Kidney tubule cell (primary cell): ENCODE measurements at places on chromosomes 13 and 19.

GRCh38 chr19:40805258-40805868, 6.4 kb downstream of the EGLN2 start:
- DNase-seq, result no peak

DNA sequence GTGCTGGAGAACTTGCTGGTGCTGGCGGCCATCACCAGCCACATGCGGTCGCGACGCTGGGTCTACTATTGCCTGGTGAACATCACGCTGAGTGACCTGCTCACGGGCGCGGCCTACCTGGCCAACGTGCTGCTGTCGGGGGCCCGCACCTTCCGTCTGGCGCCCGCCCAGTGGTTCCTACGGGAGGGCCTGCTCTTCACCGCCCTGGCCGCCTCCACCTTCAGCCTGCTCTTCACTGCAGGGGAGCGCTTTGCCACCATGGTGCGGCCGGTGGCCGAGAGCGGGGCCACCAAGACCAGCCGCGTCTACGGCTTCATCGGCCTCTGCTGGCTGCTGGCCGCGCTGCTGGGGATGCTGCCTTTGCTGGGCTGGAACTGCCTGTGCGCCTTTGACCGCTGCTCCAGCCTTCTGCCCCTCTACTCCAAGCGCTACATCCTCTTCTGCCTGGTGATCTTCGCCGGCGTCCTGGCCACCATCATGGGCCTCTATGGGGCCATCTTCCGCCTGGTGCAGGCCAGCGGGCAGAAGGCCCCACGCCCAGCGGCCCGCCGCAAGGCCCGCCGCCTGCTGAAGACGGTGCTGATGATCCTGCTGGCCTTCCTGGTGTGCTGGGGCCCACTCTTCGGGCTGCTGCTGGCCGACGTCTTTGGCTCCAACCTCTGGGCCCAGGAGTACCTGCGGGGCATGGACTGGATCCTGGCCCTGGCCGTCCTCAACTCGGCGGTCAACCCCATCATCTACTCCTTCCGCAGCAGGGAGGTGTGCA, 587 bp downstream of the S1PR4 start:
- no peak for DNase-seq

GRCh38 chr13:108227651-108228272, 9.6 kb downstream of the ABHD13 start:
- DNase-seq, result peak; percentile 39

GRCh38 chr13:71118779-71119364, 748.1 kb downstream of the DACH1 start:
- DNase-seq, result no peak

DNA sequence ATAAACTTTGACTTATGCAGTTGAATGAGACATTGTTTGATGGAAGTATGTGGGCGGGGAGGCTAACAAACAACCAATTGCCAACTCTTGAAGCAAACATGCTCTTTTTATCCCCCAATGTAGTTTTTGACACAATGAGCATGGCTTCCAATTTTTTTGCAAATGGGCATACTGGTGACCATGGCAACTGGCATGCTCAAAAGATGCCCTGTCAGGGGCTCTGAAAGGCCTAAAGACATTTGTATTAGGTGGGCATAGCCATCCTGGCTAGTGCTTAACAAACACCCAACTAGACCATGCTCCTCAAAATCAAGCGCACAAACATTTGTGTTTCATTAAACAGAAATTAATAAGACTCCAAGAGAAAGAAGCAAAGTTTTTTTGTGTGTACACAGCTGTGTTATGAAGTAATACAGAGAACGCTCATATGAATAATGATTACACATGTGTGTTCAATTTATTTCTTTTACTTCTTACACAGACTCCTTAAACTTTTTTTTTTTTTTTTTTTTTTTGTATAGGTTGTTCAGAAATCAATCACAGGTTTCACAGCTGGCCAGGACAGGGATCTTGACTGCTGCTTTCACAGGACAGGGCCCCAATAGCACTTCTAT, 95.6 kb downstream of the DLEU7 start:
- DNase-seq, result no peak

GRCh38 chr19:42032431-42032830, 37.6 kb downstream of the GRIK5 start:
- peak; percentile 90 for DNase-seq

GRCh38 chr13:98397221-98397620, 179.7 kb downstream of the STK24 start:
- DNase-seq, result no peak

DNA sequence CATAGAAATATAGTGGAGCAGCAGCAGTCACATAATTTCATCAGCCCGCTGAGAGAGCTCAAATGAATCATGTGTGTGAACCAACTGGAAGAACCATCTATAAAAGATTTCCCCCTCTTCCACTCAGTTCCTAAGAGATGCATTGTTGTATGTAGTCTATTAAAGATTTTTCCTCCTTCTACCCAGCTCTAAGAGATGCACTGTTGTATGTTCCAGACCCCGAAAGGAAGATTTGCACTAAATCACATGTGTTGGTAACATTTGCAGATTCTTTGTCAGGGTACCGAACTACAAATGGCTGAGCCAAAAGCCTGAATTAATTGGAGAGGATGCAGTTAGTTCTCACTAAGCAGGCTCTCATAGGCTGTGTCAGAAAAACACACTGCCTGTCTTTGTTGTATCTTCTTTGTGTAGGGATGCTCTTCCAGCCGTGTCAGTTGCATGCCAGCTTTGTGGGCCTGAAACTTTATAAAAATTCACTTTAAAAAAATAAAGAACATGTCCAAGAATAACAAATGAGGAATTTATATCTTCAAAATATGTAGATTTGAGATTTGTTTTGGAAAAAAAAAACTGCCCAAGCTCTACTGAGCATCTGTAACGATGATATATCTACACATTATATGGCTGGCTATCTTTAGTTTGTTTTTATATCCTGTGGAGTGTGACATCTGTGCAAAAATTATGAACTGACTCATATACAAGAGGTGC, 223.1 kb downstream of the MZT1 start:
- peak; percentile 73 for DNase-seq

DNA sequence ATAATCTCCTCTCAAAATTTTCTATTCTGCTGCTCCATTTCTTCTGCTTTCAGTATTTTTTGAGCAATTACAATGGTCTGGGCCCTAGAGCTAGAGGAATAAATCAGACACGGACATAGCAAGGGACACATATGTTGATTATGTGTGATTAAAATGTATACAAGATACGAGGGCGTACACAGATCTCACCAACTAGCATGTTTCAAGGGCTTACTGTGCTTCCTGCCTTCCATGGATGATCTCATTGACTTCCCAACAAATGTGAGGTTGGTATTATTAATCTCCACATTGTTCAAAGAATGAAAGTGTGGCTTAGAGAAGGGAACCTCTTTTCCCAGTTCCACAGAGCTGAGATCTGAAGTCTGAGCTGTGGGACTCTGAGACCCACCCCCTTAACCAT, 9.1 kb downstream of the PLD3 start:
- DNase-seq, result no peak

DNA sequence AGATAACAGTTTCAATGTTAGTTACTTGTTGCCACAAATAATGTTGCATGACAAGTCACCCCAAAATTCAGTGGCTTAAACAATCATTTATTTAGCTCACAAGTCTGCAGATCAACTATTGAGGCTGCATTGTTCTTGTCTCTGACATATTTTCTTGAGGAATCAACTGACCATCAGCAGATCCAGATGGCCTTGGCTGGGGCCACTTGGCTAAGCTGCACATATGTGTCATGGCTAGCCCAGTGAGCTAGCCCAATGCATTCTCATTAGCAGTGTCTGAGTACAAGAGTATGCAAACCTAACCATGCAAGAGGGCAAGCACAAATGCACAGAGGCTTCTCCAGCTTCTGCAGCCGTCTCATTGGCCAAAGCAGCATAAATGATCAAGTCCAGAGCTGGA, 180.4 kb downstream of the DNAJC15 start:
- no peak for DNase-seq

DNA sequence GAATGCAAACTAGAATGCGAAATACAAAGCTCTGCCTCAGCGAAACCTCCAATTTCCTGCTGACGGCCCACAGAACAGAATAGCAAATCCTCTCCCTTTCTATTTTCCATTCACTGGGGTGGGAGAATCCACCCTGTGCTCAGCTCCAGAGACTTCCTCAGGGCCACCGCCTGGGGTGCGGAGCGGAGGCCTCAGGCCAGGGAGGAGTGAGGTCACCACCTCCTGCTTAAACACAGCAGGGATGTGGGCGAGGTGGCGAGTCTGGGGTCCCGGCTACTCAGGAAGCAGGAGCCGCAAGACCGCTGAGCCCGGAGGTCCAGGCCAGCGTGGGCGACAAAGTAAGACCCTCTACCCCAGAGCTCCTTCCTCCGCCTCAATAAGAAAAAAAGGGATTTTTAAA, 666 bp upstream of the ZNF320 start:
- peak; percentile 11 for DNase-seq

DNA sequence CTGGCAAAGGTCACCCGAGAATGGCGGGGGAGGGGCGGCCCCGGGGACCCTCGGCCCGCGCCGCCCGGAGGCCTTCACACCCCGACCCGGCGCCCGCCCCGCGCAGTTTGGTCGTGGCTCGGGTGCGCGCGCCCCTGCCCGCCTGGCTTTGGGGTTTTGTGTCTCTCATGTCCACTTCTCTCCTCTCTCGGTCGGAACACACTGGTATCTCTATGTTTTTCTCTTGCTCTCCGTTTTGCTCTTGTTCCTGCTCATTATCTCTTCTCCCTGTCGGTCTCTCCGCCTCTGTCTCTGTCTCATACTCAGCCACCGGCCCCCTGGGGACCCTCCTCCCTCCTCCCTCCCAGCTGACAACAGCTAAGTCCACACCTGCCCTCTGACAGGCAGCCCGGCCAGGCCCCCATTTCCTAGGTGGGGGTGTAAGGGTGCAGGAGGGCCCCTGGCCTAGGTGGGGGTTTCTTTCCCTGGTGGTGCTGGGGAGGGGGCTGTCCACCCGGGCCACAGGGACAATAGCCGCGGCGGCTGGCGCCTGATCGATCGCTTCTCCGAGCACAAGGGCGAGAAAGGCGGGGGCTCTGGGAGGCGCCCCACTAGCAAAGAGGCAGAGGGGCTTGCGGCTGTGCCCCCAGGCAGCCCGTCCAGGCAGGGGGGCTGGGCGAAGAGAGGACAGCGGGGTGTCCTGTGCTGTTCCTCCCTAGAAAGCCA, 2.3 kb downstream of the ONECUT3 start:
- DNase-seq, result no peak

DNA sequence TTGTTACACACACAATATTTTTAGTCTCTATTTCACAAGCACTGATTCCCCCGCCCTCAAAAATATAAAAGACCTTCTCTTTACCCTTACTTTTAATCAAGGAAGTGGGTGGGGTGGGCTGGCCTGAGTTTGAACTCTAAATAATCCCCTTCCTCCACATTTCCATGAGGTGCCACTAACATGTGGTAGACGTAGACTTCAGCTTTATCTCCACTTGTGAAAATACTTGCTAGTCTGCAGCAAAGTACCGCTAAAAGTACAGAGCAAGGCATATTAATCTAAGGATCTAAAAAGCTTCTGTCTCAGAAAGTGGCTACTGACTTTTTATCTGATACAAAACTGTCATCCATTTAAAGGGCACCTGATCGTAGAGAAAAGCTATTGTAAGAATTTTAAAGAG, 739.6 kb upstream of the SLC10A2 start:
- DNase-seq, result no peak

DNA sequence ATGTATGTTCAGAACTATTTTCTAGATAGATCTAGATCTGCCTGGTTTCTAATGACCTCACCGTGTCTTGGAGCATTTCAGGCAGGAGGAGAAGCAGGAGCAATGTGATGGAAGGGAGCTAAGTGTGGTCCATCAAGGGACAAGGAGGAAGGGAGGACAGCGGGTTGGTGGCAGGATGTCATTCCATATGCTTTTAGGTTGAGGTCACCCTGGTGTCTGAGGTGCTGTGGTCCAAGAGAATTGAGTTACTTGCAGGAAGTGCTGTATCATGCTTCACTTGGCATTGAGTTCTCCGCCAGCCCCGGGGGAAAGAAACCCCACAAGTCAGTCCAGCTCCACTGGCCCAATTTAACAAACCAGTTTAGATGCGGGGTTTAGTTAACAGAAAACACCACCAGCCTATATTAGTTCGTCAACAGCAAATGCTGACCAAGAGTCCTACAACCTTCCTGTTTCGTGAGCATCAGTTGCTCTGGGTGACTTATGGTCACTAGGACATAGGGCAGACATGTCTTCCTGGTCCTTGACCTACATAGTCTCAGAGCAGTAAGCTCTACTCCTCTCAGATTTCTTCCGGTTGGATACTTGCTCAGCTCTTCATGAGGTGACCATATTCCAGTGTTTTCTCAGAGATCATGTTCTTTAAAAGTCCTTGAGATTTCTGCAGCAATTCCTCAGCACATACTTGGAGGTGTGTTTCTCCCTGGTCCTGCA, 79.4 kb downstream of the MBNL2 start:
- no peak for DNase-seq

- peak; percentile 86 for DNase-seq
Measured at GRCh38 chr19:41872775-41873647, 4.1 kb upstream of the CD79A start.

- no peak for DNase-seq
Measured at GRCh38 chr13:97364031-97364430, 69.9 kb upstream of the RAP2A start.

DNA sequence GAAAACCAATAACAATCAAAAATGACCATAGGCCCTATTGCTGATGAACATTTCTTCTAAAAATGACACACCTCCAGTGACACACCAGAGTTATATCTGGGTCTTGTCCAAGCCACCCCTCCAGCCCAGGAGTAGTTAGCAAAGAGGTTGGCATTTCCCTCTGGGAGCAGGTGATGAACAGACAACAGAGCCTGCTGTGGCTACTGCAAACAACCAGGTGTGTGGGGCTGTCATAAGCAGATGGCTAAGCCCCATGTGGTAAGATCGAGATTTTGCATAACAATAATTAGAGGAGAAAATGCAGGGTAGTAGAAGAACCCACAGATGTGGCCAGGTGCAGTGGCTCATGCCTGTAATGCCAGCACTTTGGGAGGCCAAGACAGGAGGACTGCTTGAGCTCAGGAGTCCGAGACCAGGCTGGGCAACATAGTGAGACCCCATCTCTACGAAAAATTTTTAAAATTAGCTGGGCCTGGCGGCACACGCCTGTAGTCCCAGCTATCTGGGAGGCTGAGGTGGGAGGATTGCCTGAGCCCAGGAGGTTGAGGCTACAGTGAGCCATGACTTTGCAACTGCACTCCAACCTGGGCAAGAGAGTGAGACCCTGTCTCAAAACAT, 5.0 kb downstream of the XRCC1 start:
- DNase-seq, result peak; percentile 66

DNA sequence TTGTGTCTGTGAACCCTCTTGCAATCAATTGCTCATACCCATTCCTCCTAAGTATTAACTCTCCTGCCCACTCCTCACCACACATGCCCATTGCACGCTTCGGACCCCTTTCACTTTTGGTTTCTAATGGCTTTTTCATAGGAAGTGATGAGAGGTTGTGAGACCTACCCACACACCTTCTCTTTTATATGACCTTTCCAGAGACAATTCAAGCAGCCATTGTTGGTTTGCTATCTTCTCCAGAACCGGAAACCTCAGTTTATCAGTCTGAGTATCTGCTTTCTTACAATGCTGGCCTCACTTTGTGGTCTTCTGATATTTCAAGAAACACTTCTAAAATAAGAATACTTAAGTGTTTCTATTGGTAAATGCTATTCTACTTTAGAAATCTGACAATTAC, 1550.8 kb upstream of the SLC10A2 start:
- no peak for DNase-seq
